ENCODE measurements at places on chromosomes 16 and 17.
A peak's percentile ranks its signal among the peaks of the same experiment; 100 is the strongest.

- DNase-seq: no peak
Observed at GRCh38 chr16:14963281-14964173, 11.3 kb upstream of the PDXDC1 start.

DNA sequence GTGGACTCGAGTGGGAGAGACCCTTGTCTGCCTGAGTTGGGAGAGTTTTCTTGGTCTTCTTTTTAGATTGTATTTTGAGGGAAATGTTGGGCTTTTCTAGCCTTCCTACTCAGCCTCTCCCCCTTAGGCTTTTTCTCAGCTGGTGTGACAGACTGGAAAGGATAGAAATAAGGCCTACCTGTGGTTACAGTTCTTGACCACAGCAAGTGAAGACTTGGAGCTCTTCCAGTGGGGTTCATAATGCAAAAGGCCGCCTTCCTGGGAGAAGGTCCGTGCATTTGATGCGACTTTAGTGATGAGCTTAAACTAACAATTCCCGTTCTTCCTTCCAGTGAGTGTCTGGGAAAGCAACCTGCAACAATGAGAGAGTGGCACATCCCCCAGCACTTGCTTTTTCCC is 56.8 kb downstream of the B9D1 start:
- DNase-seq: no peak

GRCh38 chr16:55370762-55371482 is 46.9 kb downstream of the IRX6 start:
- peak; percentile 44 for DNase-seq

DNA sequence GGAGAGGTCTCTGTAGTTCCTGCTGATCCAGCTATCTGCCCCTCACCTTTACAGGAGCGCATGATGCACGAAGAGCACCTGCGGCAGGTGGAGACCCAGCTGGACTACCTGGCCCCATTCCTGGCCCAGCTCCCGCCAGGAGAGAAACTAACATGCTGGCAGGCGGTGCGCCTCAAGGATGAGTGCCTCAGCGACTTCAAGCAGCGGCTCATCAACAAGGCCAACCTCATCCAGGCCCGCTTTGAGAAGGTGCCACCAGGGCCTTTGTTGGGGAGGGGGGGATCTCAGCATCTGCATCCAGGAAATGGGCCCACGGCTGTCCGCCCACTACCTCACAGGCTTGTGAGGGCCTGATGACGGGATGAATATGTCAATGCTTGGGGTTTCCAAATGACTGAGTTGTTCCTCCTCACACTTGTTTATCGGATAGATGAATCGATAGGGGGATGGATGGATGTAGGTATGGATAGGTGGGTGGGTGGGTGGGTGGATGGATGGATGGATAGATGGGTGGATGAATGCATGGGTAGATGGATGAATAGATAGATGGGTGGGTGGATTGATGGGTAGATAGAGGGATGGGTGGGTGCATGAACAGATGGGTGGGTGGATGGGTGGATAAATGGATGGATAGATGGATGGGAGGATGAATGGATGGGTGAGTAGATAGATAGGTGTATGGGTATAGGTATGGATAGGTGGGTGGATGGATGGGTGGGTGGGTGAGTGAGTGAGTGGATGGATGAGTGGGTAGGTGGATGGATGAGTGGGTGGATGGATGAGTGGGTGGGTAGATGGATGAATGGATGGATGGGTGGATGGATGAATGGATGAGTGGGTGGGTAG is 7.0 kb upstream of the KATNB1 start:
- no peak for DNase-seq

GRCh38 chr17:38568845-38569510 is 36.8 kb downstream of the SRCIN1 start:
- no peak for DNase-seq

- peak; percentile 84 for DNase-seq
Observed at GRCh38 chr17:7213895-7214299, 5.7 kb downstream of the DLG4 start.

- DNase-seq: no peak
Observed at GRCh38 chr17:70987867-70988340, 818.6 kb downstream of the KCNJ2 start.

- no peak for DNase-seq
Observed at GRCh38 chr16:89020925-89021595, 44.1 kb upstream of the CBFA2T3 start.

DNA sequence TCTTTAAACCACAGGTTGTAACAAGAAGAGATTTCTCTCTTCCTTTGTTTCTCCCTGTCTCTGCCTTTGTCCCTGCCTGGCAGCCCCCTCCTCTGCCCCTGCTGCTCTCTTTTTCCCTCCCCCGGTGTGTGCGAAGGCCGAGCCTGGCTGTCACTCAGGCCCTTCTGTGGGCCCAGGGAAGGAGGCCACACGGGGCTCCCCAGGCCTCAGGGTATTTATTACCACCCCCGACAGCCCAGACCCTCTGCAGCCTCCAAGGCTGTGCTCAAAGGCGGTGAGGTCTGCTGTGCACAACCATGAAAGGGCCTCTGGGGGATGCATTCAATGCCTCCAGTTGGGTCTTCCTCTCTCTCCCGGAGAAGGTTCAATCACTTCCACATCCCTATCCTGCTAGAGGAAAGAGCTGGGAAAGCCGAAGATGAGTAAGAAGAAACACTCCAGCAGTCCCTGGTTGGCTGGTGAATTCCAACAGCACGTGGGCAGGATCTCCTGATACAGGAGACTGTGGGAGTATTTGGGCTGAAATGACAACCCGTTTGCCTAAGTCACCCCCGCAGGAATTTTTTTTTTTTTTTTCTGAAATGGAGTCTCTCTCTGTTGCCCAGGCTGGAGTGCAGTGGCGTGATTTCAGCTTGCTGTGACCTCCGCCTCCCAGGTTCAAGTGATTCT is 34.2 kb downstream of the ZNF423 start:
- DNase-seq: no peak

DNA sequence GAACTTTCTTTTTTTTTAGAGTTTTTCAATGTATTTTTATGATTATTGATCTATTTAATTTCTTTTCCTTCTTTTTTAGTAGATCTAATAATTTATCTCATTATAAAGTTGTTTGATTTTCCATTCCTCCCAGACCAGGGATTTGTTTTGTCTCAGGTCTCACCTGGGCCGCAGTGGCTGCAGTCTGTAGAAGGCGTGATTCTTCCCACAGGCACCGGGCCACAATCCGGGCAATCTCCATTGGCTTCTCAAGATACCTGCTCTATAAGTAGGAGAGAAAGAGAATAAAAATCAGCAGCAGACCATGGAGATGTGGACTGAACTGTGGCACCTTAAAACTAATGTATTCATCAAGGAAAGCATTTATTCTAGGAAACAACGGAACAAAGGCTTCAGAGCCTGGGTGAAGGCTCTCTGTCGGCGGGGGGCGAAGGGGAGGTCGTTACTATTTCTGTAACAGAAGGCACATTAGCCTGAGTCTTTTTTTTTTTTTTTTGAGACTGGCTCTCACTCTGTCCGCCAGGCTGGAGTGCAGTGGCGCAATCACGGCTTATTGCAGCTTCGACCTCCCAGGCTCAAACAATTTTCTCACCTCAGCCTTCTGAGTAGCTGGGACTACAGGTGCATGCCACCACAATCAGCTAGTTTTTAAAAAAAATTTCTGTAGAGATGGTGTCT is 42.7 kb downstream of the STAT3 start:
- no peak for DNase-seq

DNA sequence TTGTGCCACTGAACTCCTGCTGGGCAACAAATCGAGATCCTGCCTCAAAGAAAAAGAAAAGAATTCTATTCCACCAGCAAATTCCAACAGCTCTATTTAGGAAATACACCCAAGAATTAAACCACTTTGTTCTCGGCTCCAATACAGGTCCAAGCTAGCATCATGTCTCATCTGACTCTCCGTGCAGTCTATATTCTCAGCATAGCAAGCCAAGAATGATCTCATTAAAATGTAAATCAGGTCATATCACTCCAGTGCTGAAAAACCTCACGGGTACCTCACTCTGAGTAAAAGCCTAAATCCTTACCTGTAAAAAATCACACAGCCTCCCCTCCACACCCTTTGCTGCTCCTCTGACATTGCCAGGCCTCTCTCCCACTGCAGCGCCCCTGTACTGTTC is 23.9 kb downstream of the UBE2G1 start:
- no peak for DNase-seq

- no peak for DNase-seq
Observed at GRCh38 chr16:25580041-25580440, 111.7 kb upstream of the HS3ST4 start.

GRCh38 chr17:29572691-29573557 is 4.4 kb downstream of the TP53I13 start:
- no peak for DNase-seq

DNA sequence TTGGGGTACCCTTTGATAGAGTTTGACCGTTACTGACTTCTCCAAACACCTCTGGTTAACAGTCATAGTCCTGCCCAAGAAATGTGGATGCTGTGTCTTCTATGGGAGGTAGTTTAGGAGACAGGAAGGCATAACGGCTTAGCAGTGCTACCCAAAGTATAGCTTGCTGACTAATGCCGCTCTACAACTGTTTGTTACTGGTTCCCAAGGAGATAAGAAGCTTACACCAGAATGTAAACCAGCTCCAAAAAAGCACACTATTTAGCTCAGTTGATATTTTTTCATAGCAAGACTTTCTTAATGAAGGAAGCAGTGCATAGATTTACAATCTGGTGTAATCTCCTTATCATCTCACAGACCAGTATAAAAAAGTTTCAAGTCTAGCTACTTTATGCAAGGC is 95.7 kb downstream of the HS3ST3B1 start:
- peak; percentile 38 for DNase-seq

DNA sequence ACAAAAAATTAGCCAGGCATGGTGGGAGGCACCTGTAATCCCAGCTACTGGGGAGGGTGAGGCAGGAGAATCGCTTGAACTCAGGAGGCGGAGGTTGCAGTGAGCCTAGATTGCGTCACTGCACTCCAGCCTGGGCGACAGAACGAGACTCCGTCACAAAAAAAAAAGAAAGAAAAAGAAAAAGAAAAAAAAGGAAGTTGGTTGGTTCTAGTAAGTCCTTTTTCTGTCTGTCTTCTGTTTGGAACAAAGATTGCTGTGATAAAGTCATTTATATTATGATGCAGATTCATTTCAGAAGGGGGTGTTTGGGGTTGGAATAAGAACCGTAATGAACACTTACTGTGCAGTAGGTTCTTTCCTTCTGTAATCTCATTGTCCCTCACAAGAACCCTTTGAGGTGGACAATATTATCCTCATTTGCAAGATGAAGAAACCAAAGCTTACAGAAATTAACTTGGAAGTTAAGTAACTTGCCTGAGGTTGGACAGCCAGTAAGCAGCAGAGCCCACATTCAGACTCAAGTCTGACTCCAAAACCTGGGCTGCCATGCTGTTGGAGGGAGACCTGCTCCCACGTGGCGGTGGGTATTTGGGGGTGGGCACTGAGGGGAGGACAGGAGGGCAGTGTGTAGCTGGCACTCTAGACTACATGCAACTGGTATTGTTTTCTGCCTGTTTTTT is 10.3 kb downstream of the MINK1 start:
- no peak for DNase-seq

- no peak for DNase-seq
Observed at GRCh38 chr16:21989751-21990150, 11.2 kb downstream of the PDZD9 start.

GRCh38 chr17:82752371-82753200 is 721 bp downstream of the TBCD start:
- DNase-seq: peak; percentile 50

GRCh38 chr17:17993366-17993765 is 20.7 kb downstream of the DRC3 start:
- no peak for DNase-seq

DNA sequence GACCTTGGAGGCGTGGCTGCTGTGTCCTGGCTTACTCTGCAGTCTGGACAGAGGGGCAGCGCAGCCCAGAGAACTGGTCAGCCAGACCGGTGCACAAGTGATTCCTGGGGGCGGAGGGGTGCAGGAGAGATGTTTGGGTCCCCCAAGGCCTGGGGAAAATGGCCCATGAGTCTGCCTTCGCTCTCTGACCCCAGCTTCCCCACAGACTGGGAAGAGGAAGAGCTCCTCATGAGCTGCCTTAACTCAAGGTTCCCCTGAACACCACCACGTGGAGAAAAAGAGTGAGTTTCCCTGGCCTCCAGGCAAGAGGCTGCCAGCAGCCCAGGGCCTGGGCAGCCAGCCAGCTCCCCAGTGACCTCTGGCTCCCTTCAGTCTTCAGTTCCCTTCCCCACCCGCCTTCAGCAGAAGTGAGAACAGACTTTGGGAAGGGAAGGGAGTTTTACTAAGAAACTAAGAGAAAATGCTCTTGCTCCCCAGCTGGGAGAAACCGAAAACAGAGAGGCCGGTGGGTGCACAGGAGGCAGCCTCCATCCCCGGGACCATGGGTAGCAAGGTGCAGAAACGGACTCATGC is 2.0 kb upstream of the C17orf99 start:
- peak; percentile 87 for DNase-seq

GRCh38 chr16:726438-727290 is at the start of the genes CCDC78 and HAGHL:
TSS of gene CCDC78 (minus strand) at chr16:726443. CDS start at chr16:726367, 76 bp downstream.
TSS of gene HAGHL (plus strand) at chr16:727106. CDS start at chr16:727510, 404 bp downstream.
- no peak for DNase-seq

DNA sequence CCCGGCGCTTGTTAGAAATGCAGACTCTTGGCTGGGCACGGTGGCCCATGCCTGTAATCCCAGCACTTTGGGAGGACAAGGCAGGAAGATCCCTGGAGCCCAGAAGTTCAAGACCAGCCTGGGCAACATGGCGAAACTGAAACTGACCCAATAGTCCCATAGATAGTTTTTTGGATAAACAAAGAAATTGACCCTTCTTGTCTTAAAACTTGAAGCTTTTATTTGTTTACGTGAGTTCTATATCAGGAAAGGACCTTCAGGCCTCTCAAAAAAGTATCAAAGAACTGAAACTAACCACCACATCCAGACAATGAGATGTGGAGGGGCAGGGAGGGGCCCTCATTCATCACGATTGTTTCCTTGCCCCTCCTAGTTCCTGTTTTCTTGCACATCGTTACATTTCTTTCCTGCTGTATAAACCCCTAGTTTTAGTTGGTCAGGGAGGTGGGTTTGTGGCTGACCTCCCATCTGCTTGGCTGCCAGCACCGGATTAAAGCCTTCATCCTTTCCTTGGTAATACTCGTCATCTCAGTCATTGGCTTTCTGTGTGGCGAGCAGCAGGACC is 29.9 kb upstream of the PRM1 start:
- DNase-seq: peak; percentile 56

- no peak for DNase-seq
Observed at GRCh38 chr17:14089179-14089578, 19.9 kb downstream of the COX10 start.

- peak; percentile 90 for DNase-seq
Observed at GRCh38 chr17:12918142-12918541, 99.7 kb downstream of the ELAC2 start.

DNA sequence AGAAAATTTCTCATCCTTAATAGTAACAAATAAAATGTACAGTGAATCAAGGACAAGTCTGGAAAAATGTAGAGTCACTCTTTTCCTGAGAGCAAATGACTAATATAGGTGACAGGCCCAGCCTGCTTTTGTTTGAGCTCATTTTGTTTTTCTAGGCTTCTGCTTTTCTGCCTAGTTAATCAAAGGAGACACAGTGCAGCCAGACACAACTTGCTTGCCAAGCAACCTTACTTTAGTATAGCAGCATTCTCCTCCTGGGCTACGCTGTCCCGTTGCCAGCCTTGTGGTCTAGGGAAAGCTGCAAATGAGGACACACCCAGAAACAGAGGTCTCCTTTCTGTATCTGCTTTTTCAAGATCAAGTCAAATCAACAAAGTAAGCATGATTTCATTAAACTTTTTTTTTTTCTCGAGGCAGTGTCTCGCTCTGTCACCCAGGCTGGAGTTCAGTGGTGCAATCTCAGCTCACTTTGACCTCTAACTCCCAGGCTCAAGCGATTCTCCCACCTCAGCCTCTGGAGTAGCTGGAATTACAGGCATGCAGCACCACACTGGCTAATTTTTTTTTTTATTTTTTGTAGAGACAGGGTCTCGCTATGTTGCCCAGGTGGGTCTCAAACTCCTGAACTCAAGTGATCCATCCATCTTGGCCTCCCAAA is 17.2 kb downstream of the GINS3 start:
- DNase-seq: peak; percentile 91

- DNase-seq: no peak
Observed at GRCh38 chr17:82148997-82149396, 51.0 kb upstream of the FASN start.

All from M059J (cell line).